ENCODE measurements at places on chromosomes 2 and 18.

- no peak overlapping the region for H3K27ac ChIP-seq
- H3K4me3 ChIP-seq: no peak overlapping the region
- no peak for DNase-seq
These were observed 30.2 kb downstream of the NRP2 start for GRCh38 chr2:205712508-205712907.

GRCh38 chr2:101032084-101032776 lies 30.1 kb downstream of the RPL31 start:
- H3K27ac ChIP-seq: no peak overlapping the region
- no peaks in the 10 kb centered on the region for H3K4me1 ChIP-seq
- no peaks in the 10 kb centered on the region for H3K36me3 ChIP-seq
- no peak for DNase-seq
- no peak overlapping the region for H3K4me3 ChIP-seq

DNA sequence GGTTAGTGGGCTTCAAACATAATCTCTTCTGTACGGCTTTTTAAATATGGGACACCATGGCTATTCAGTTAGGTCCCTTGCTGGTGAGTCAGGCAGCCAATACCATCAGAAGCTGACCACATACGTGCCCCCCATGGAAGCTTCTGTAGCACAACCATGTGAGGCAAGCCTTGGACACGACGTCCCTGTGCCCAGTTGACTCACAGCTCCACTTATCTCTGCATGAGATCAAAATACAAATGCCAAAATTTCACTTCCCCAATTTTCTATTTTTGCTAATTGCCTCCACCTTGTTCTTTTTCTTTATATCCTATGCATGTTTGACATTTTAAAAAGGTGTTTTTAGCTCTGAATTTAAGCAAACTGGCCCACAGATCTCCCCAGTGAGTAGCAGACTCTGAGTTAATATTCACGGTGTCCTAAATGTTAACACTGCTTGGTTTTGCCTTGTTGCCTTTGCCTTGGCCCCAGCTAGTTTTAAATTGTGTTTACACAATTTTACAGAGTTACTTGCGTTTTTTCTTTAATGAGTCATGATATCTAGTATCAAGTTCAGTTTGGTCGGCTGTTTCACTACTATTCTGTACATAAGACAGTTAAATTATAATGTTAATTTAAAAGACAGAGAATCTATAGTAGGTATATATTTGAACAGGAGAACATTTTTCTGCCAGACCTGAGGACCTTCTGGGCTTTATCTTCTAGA lies 77.5 kb downstream of the CDCA7 start:
- peaks cover 2% of the 10 kb centered on the region for H3K4me1 ChIP-seq
- H3K27me3 ChIP-seq: peaks cover 43% of the 10 kb centered on the region
- no peak overlapping the region for H3K4me3 ChIP-seq
- H3K27ac ChIP-seq: no peak overlapping the region
- no peaks in the 10 kb centered on the region for H3K36me3 ChIP-seq
- DNase-seq: no peak

DNA sequence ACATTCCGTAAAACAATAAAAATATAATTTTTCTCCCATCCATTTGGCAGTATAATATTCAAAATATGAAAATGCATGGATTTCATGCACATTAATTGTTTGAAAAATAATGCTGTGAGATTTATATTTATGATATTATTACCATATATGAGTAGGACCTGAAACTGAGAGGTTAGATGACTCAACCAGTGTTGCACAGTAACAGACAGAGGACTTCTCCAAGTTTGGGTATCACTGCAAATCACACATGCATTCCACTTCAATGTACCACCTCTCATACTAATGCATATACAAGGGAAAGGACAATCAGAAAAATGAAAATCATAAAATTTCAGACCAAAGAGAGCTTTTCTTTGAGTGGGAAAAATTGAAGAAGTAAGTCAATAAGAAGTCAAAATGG lies 269.5 kb downstream of the SOCS6 start:
- H3K27ac ChIP-seq: no peak overlapping the region
- no peaks in the 10 kb centered on the region for H3K4me1 ChIP-seq
- no peaks in the 10 kb centered on the region for H3K36me3 ChIP-seq
- no peak for DNase-seq
- no peaks in the 10 kb centered on the region for H3K27me3 ChIP-seq
- H3K4me3 ChIP-seq: no peak overlapping the region

DNA sequence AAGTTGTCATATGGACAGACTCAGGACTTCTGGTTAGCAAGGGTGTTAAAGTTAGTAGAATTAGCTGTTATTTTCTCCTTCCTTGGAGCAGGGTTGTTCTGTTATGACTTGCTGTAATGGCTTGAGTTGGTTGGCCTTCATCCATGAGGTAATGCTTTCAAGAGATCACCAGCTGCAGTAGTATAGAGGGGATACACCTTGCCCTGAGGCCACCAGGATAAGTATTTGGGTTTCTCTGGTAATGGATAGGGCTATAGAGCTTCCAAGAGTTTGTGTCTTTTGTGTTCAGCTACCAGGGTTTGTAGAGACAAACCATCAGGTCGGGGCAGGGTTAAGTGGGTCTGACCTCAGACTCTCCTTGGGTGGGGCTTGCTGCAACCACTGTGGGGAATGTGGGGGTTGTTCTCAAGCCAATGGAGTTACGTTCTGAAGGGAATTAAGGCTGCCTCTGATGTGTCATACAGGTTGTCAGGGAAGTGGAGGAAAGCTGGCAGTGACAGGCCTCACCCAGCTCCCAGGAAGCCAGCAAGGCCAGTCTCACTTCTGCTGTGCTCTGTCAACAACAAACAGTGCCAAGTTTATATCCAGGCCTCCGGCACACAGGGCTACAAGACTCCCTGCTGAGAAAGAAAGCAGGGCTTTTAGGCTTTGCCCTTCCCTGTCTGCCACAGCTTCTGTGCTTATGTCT lies 356.6 kb downstream of the SPAG16 start:
- no peaks in the 10 kb centered on the region for H3K4me1 ChIP-seq
- DNase-seq: no peak
- no peaks in the 10 kb centered on the region for H3K36me3 ChIP-seq

DNA sequence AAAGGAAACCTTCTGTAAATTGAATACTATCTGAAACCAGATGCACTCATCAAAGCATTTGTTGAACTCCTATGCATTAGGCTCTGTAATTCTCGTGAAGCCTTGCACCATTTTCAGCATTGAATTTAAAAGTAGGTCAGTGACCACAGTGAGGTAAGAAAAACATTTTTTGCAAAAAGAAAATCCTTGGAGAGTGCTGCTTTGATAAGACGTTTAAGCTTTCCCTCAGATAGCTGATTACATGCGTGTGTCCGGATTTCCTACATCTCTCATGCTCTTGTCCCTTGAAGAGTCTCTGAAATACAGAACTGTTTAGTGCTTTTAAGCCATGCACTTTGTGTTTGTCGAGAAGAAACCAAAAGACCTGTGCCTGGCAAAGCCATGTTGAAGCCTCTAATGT lies 113.6 kb downstream of the FMNL2 start:
- DNase-seq: no peak
- peaks cover 21% of the 10 kb centered on the region for H3K27me3 ChIP-seq
- no peaks in the 10 kb centered on the region for H3K4me1 ChIP-seq
- H3K4me3 ChIP-seq: no peak overlapping the region
- H3K27ac ChIP-seq: no peak overlapping the region

- DNase-seq: no peak
- H3K4me3 ChIP-seq: no peak overlapping the region
- H3K27ac ChIP-seq: no peak overlapping the region
- no peaks in the 10 kb centered on the region for H3K27me3 ChIP-seq
- H3K4me1 ChIP-seq: peaks cover 30% of the 10 kb centered on the region
These were observed 75.4 kb downstream of the EPC2 start for GRCh38 chr2:148719941-148720436.

DNA sequence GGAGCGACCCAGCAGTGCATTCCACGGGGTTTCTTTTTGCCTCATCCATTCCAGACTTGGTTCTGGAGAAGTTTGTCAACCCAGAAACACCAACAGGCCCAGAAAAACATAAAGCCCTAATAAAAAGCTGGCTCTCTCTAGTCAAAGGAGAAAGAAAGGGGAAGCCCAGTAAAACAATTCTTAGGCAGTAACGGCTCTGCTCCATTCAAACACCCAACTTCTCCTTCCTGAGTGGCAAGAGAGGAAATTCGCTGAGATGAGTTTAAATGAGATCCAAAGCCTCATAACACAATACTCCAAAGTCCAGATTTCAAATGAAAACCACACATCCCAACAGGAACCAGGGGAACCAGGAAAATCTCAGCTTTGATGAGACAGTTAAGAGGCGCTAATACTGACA lies 179.9 kb downstream of the RPIA start:
- DNase-seq: no peak
- H3K4me1 ChIP-seq: peaks cover 3% of the 10 kb centered on the region
- H3K27me3 ChIP-seq: peaks cover 43% of the 10 kb centered on the region
- H3K36me3 ChIP-seq: no peaks in the 10 kb centered on the region

GRCh38 chr2:149080099-149080498 lies 41.6 kb downstream of the LYPD6B start:
- DNase-seq: no peak
- no peak overlapping the region for H3K27ac ChIP-seq
- H3K36me3 ChIP-seq: no peaks in the 10 kb centered on the region
- no peak overlapping the region for H3K4me3 ChIP-seq

DNA sequence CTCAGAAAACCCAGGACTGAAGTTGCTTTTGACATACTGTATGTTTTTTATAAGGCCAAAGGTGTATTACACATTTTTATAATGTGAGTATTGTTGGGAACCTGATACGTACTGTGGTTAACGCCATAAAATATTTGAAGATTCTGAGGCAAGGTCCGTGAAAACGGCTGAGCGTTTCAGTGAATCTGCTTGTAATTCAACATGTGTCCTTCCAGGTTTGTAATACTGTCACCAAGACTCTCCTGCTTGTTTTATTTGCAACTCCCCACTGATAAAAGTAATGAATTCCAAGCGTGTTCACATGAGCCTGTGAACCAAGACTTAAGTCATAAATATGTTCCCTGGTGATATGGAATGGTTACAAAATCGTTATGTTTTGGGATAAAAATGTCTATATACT lies 23.9 kb upstream of the FRZB start:
- DNase-seq: no peak
- no peaks in the 10 kb centered on the region for H3K4me1 ChIP-seq
- no peak overlapping the region for H3K4me3 ChIP-seq
- H3K27me3 ChIP-seq: peaks cover 22% of the 10 kb centered on the region
- H3K36me3 ChIP-seq: no peaks in the 10 kb centered on the region
- H3K27ac ChIP-seq: no peak overlapping the region

GRCh38 chr2:70767699-70768589 lies at the start of gene ADD2:
Gene ADD2 (minus strand): TSS chr2:70768200. CDS start chr2:70706408, 61,792 bp downstream.
- H3K27ac ChIP-seq: no peak within 1 kb of the TSS
- H3K27me3 ChIP-seq: peaks cover 81% of the 10 kb centered on the region
- H3K4me3 ChIP-seq: peak within 1 kb of the TSS; percentile 63
- peak; percentile 65 for DNase-seq

- no peak overlapping the region for H3K27ac ChIP-seq
- DNase-seq: no peak
These were observed 93.2 kb downstream of the LYPD6 start for GRCh38 chr2:149423630-149424029.

Data from activated CD8-positive, alpha-beta memory T cell treated with anti-CD3 and anti-CD28 coated beads, Interleukin-2, amount 10 ng/mL, durations not matched to agents 7 days and 5 days (primary cell).